GM12865 (cell line): ENCODE measurements at places on chromosomes 13 and 19.

DNA sequence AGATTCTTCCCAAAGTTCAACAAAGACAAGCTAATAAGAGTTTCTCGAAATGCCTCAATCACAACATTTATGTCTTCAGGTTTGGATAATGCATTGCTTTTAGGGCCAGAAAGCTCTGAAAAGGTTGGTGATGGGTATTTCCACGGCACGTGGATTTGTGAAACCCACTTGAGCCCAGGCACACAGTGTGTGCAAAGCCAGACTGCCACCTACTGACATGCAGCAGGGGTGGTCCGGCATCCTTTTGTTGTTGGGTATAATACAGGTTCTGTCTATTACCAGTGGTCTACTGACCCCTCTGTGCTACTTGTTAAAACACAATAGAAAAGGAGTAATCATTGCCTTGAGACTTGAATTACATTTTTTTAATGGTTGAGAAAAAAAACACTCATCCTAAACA is 225.6 kb downstream of the RAP2A start:
- DNase-seq: peak; percentile 54

DNA sequence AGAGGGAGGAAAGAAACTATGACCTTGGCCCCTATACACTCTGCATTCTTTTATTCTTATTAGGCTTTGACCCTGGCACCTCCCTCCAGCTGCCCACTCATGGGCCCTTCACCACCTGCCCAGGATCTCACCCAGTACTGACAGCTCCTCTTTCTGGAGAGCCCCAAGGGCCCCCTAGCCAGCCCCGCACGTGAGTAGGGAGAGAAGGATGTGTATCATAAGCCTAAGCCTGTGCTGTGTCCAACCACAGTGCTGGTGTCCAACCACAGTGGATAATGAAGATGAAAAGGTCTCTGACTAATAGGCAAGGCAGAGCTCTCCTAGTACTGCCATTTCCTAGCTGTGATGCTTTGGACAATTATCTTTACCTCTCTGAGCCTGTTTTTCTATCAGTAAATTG is 4.2 kb downstream of the DMRTC2 start:
- no peak for DNase-seq

DNA sequence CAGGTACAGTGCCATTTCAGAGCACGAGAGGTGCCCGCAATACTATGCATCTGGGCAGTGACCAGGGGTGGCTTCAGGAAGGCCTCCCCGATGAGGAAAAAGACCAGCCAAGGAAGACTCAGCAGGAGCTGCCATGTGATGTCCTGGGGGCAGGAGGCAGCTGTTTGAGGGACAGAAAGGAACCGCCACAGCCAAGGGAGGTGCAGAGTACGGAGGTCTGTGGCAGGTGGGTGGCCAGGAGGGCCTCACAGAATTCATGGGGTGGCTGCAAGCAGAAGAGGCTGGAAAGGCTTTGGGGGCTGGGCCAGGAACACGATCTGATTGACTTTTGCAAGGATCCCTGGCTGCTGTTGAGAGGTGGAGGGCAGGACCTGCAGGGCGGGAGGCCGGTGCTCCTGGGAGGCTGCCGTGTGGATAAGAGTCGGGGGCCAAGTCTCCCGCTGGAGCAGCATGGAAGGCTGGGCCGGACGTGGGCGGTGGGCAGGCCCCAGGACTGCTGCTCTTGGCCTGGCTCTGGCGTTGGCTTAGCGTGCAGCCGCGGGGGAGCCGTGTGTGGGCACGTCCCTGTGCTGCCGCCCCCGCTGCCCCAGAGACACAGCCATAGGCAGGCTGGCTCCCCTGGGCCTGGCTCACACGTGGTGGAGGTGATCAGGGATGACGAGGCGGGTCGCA is 29.1 kb downstream of the CEBPA start:
- DNase-seq: no peak

GRCh38 chr13:79307433-79307861 is 98.6 kb downstream of the RBM26 start:
- DNase-seq: no peak

DNA sequence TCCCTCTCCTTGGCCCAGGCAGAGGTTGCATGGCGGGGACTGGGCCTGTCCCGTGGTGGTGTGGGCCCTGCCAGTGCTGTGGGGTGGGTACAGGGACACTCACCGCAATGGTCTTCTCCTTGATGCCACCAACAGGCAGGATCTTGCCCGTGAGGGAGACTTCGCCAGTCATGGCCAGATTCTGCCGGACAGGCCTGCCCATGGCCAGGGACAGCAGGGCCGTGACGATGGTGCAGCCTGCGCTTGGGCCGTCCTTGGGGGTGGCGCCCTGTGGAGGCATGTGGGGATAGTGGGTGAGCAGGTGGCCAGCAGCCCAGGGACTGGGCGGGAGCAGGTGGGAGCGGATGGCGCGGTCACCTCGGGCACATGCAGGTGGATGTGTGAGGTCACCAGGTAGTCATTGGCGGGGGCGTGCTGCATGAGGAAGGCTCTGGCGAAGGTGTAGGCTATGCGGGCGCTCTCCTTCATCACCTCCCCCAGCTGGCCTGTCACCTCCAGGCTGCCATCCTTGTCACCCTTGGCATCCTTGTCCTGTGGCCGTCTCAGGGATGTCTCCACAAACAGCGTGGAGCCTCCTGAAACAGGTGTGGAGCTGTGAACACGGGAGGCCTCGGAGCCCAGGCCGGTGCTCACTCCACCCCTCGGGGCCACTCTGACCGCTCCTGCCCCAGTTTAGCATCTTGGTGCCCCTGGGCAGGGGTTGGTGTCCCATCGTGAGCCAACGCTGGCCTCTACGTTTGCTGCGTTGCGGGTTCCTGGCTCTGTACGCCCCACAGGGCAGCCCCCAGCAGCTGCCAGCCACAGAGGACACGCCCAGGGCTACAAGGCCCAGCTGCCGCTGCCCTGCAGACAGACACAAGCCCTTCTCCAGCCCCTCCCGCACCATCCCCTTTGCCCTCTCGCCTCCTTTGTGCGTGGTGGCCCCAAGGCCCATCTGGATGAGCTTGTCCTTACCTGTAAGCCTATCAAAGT is 3.4 kb downstream of the RPL36 start:
- DNase-seq: peak; percentile 40

DNA sequence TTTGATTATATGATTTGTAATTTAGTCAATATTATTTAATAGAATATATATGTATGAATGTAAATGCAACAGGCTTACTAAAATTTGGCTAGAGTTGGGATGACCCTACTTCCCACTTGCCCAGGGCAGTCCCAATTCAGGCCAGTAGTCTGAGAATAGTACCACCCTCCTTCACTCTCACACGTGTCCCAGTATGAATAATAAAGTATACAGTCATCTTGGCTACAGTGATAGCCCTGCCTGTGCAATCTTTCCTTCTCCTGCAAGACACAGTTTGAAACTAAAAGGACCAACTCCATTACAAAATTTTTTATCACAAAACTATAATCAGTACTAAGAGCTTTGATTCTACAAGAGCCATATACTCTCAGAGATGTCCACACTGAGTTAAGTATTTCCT is 76.2 kb downstream of the SACS start:
- DNase-seq: no peak

DNA sequence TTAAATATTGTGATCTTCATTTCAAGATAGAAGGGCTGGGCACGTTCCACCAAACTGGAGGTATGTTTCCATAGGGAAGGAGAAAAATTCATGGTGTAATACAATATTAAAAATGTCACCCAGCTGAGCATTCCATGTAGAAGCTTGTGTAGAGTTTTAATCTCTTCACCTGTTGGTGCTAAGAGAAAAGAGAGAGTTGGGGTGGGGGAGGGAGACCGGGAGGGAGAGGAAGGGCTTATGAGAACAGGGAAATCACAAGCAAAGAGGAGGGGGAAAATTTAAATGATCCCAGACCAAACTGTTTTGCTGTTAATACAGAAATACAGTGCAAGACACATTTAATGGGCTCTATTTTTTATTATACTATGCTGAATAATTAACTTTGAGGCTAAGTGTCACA is 345.8 kb downstream of the ZNF536 start:
- DNase-seq: no peak

- no peak for DNase-seq
Measured at GRCh38 chr13:93230261-93230855, 3.8 kb downstream of the GPC6 start.

- peak; percentile 21 for DNase-seq
Measured at GRCh38 chr19:40663695-40664692, 26.5 kb downstream of the NUMBL start.

DNA sequence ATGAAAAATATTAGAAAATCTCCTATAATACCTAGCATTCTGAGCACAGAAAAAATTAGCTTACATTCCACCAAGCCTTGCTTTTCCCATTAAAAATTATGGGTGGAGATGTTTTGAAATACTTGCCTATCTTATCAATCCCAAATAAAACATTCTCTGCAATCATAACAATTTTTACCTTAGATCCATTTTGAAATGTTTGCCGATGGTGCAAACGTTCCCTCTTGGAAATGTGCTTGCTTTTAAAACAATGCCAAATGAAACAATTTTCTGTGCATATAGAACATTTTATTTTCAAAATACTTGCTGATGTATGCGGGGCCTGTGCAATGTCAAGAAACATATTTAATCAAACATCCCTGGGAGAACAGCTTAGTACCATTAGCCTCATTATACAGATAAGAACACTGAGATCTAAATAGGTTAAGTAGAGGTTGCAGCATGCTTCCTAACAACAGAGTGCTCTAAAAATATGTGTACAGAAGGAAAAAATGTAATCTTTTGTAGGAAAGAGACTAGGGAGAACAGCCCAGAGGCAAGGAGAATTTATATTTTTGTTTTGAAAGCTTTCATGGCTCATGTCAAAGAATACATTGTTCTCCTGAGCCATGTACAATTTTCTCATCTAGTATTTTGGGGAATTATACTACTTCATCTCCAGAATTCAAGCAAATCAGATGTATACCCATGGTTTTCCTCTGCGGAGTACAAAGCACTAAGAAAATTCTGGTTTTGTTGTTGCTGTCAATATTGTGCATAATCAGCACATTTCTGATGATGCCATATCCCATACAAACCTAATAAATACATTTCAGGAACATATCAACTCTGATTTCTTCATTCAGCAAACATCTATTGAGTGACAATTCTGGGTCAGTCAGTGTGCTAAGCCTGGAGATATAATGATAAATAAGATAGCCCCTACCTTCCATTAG is 25.9 kb upstream of the FNDC3A start:
- DNase-seq: no peak

- no peak for DNase-seq
Measured at GRCh38 chr13:21022056-21022979, 39.1 kb downstream of the LATS2 start.

GRCh38 chr13:110957181-110957884 is 42.5 kb upstream of the ANKRD10 start:
- DNase-seq: no peak

DNA sequence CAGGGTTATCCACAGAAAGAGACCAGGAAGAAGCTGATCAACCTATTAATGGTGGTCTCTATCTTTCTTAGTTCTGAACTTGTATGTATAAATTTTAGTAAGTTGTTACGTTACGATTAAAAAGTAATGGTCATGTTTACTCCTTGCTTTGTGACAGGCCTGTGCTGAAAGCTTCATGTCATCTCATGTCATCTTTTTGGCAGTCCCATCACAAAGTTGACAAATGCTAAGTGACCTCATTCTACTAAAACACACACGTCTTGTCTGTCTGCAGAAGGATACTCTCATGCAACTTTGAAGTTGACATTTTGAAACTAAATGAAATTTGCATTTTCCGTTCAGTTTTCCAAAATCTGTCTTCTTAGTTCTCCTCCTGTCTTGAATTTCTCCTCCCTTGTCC is 345.9 kb downstream of the DNAJC15 start:
- DNase-seq: no peak

GRCh38 chr13:37640499-37640898 is 41.9 kb upstream of the POSTN start:
- DNase-seq: peak; percentile 12

- DNase-seq: no peak
Measured at GRCh38 chr19:17011485-17011884, 15.1 kb downstream of the CPAMD8 start.

GRCh38 chr19:49433240-49433901 is 8.0 kb downstream of the SLC17A7 start:
- DNase-seq: no peak

GRCh38 chr13:48533961-48534600 is 1.2 kb upstream of the RCBTB2 start:
- DNase-seq: no peak

- DNase-seq: no peak
Measured at GRCh38 chr13:26561067-26561466, 3.6 kb downstream of the WASF3 start.

GRCh38 chr13:79799059-79799867 is 318.3 kb downstream of the NDFIP2 start:
- no peak for DNase-seq

GRCh38 chr19:40357640-40358039 is 9.1 kb downstream of the PLD3 start:
- no peak for DNase-seq

GRCh38 chr13:22777207-22777606 is 403.6 kb upstream of the SGCG start:
- no peak for DNase-seq

- no peak for DNase-seq
Measured at GRCh38 chr13:91704398-91704797, 306.0 kb downstream of the GPC5 start.

GRCh38 chr19:15315101-15315500 is 17.2 kb downstream of the BRD4 start:
- DNase-seq: no peak
